ENCODE measurements at places on chromosomes 3 and 15.

GRCh38 chr3:113147681-113148261 is 63.6 kb upstream of the BOC start:
- DNase-seq = no peak

GRCh38 chr15:85071061-85071460 is 89.4 kb downstream of the PDE8A start:
- no peak for DNase-seq

GRCh38 chr3:65971293-65972252 is 67.1 kb downstream of the MAGI1 start:
- no peak for DNase-seq

DNA sequence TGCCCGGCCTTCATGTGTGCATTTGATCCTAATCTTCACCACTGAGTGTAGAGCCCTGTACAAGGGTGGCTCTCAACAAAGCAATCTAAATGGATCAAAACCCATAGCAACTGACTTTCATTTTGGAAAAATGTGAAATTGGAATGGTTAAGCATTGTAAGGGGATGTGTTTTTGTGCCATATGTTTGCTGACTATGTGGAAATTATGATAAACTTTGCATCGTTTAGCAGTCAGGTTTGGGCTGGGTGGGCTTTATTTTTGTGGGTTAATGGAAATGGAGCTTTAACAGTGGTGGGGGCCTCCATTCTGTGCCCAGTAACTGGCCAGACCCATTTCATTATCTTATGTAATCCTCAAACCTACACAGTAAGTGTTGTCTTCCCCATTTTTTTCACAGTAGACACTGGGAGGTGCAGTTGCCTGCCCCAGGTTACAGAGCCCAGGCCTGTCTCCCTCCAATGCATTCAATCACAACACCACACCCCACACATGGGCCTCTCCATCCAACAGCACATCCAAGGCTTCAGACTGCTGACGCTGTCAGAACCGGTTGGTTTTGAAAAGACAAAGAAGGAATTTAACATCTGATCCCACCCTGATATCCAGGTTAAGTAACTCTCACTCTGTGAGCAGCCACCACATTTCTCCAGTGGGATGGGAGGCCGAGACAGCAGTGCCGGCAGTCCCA is 136.3 kb upstream of the ABHD17C start:
- DNase-seq = no peak

DNA sequence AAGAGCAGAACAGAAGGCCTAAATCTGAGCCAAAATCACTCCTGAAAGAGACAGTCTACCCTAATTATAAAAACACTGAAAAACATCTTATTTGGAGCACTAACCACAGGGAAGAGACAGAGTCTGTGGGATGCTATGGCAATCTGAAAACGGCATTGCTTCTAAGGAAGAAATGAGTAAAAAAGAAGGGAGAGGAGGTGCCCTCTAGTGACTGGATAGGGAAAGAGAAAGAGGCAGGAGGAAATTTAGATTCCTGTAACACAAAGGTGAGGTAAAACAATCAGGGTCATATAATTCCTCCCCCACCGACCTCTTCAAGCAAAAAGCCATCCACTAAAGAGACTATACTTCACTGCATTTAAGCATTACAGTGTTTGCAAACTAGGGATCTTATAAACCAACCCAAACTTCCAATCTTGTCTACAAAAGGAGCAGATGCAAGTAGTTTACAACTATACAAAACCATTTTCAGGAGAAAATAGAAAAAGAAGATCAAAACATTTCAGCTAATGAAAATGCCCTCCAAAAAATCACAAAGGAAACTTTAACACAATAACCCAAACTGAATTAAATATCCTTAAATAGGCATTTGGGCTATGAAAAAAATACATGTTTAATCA is 32.6 kb downstream of the HACD2 start:
- DNase-seq = no peak

GRCh38 chr3:172324611-172325203 is 123.5 kb downstream of the GHSR start:
- DNase-seq = no peak
